NCI-H2081 treated with DMSO at 0.1 percent for 48 hours (cell line): ENCODE measurements at places on chromosomes 11 and 22.

- no peak for DNase-seq
Observed at GRCh38 chr11:28820296-28820989, 712.3 kb downstream of the METTL15 start.

DNA sequence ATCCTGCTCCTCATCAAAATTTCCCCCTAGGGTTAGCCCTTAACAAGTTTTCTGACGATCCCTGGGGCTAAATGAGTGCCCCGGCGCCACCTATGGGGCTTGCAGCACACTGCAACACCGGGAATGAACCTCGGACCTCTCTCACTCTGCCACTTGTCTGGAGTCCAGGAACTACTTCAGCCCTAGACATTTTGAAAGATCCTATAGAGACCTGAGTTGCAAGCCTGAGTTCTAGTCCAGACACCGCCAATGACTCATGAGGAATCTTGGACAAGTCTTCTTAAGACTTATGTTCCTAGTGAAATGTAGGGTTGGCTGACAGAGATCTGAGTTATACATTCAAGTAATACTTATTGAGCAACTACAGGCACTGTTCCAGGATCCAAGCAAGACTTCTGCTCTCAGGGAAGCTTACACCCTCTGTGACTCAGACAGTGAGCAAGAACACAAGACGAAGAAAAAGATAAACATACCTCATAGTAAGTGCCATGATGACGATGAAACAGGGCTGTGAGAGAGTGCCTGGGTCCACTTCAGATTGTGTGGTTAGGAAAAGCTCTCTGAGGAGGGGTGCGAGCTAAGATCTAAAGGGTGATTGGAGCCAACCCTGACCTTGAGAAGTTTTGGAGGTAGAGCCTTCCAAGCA, 10.2 kb upstream of the STK33 start:
- DNase-seq, result no peak

DNA sequence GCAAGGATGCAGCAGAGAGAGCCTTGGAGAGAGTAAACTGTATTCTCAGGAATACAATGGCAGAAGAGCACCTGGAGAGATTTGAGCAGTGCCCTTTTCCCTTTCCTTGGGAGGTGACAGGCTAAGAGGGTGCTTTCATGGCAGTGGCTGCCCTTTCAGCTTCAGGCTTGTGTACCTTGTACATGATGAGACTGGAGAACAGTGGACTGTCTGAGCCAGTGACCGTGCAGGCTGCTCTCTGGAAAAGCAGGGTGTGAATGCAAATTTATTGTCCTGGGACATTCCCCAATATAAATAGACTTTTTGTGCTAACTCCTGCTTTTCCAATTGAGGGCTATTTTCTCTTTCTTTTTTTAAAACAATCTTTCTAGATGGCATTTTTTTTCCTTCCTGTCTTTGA, 99.3 kb downstream of the TRIM44 start:
- no peak for DNase-seq

- no peak for DNase-seq
Observed at GRCh38 chr22:44611880-44612496, 90.0 kb upstream of the PRR5 start.

- DNase-seq, result no peak
Observed at GRCh38 chr22:38788021-38788816, 5.7 kb downstream of the DNAL4 start.

- DNase-seq, result no peak
Observed at GRCh38 chr11:17531636-17532113, 12.5 kb downstream of the USH1C start.

DNA sequence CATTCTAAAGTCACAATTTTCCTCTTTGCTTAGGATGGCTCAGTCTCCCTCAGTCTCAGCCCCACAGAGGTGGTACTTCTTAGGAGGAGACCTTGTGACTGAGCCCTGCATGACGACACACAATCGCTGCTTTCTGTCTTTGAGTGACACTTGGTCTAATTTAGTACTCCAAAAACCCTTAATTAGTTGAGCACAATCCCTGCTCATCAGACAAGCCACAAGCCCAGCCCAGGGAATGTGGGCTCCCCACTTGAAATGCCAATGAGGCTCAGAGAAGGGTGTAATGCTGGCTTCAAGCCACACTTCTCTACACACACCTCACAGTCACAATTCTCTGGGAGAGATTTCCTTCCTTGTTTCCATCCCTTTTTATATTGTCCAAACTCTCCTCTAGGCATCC, 101.8 kb downstream of the FEZ1 start:
- no peak for DNase-seq

DNA sequence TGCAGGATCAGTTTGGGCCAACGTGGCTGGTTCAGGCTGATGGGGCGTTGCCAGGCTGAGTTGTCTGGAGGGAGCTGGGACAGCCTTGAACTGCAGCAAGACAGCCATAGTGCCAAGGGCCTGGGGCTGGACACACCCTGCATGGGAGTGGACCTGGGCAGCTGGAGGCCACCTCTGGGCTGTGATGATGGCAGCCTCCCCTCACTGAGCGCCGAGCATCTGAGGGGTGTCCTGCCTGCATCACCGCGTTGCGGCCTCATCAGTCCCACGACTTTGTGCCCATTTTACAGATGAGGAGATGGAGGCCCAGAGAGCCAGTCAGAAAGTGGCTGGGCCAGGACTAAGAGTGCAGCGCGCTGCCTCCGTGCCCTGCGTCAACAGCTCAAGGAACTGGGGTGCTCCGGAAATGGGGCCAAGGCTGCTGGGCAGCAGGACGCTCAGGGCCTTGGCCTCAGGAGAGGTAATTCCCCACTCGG, 590 bp upstream of the TSPO start:
- no peak for DNase-seq

DNA sequence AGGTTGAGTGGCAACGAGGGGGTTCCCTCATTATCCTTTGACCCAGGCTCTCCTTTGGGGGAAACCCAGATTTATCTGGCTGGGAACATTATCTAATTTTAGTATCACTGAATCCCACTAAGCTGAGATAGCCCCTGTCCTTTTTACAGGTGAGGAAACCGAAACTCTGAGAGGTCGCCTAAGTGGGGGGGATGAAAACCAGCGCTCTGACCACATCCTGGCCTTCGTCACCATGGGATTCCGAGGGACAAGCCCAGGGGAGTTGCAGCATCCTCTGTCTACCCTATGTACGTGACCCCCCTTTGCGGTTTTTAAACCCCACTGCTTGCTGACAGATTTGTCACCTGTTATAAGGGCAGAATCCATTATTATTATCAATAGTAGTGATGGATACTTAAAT, 61.0 kb downstream of the ISX start:
- no peak for DNase-seq

- DNase-seq, result no peak
Observed at GRCh38 chr11:73983741-73984538, 1.3 kb upstream of the UCP2 start.

DNA sequence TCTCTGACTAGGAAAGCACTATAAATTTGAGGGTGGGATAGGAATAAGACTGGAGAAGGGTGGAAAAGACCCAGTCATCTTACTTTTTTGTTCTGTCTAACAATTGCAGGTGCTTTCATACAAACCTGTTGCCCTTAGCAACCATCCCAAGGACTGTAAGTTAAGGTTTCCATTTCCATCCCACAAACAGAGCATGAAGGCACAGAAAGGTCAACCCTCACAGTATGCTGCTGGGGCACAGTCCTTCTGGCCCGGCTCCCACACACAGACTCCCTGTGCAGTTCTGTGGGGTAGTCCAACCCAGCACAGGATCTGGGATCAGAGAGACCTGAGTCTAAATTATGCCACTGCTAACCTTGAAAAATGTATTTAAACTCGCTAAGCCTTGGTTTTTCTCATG, 38.4 kb upstream of the ETS1 start:
- no peak for DNase-seq

- no peak for DNase-seq
Observed at GRCh38 chr11:120021978-120022377, 115.9 kb downstream of the TRIM29 start.

DNA sequence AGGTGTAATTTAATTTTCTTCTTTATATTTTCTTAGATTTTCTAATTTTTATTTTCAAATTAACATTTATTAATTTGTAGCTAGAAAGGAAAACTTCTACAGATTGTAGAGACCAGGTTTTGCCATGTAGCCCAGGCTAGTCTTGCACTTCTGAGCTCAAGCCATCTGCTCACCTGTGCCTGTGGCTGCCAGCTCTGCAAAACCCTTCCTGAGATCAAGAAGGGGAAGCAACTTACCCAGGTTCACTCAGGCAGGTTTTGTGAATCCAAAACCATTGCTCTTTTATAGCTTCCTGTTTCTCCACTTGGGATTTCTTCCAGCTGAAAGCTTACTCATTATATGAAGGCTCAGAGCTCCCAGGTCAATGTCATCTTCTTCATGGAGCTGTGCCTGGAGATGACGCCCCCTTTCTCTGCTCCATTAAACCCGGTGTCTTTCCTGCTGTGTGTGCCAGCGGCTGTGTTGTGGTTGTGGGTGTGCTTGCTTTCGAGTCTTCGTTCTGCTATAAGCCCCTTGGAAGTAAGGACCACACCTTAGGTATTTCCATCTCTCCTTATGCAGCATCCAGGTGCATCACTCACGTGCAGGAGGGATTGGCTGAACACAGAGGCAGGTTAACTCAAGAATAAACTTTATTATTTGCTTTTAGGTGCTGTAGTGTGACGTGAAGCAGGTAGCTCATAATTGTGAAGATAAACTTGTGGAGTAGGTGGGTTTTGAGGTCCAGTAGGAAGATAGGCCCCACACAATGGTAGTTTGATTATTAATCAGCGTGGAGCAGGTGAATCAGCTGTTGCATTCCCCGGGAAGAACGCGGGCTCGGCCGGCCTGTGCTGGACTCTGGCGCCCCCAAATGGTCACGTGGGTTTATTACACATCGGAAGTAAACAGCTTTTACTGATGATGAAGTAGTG, 42.2 kb upstream of the INCENP start:
- DNase-seq, result peak; percentile 22

DNA sequence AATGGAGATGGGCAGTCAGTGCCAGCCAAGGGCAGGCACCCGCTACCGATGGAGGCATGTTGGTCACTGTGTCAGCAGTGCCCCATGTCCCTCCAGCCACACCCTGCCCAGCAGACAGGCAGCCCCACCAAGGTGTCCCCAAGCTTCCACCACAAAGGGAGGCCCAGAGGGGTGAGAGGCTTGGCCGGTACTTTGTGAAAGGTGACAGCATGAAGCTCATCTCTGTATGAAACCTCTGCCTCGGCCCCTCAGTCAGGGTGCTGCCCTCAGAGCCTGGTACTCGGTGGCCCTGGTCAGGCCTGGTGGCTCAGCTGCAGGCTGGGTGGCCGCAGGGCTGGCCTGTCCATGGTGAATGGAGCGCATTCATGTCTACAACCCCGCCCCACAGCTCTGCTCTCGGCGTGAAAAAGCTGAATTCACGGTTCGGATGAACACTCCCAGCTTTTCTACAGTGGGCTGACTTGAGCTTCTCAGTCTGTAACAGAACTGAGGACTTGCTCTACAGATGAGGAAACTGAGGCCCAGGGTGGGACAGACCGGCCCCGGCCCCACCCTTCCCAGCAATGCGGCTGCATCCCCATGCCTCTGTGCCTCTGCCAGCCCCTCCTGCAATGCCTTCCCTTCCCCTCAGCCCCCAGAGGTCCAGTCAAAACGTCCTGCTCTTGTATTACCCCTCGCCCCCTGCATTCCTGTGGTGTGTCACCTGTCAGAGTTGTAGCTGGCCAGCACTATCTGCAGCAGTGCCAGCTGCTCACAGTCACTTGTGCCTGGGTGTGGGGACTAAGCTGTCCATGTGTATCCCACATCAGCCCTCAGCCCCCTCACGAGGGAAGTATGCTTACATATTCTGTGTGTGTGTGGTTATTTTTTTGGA, 27.7 kb downstream of the RSPH14 start:
- DNase-seq, result no peak

- no peak for DNase-seq
Observed at GRCh38 chr11:118911113-118911879, 14.4 kb downstream of the BCL9L start.

DNA sequence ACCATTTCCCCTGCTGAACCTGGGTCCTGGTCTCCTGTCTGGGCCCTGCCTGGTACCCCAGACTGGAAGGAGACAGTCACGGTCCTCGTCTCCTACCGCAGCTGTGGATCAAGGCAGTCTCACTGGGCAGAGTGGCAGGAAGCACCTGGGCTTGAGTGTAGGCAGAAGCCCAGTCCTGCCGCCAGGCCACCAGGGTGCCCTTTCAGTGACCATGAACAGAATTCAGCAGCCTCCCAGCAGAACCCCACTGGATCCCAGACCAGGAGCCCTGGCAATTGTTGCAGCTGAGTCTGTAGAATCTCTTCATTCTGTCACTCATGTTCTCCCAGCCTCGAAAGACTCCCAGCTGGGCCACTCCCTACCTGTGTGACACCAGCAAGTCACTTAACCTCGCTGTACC, 25.5 kb upstream of the CREB3L1 start:
- DNase-seq, result no peak

DNA sequence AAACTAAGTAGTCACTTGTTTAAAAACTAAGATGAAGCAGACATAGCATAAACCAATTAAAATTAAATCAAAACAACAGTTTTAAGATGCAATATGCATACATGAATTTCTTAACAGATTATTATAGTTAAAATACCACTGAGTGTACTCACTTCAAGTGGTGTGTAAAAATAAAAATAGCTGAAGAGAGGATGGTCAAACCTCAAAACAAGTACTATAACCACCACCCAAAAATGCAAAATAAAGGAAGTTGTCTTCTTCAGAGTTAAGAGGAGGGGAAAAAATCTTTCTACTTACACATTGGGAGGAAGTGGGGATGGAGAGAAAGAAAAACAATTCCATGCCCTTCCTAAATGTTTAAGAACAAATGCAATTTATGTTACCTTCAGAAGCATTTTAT, 31.9 kb downstream of the RRAS2 start:
- no peak for DNase-seq

- DNase-seq, result no peak
Observed at GRCh38 chr22:39931251-39931650, 28.9 kb upstream of the TMA7B start.

- DNase-seq, result no peak
Observed at GRCh38 chr11:304915-305843, 2.4 kb upstream of the IFITM2 start.

GRCh38 chr11:32172848-32173834, 82.3 kb downstream of the RCN1 start:
- no peak for DNase-seq

GRCh38 chr22:50012211-50013181, at the start of gene IL17REL:
TSS of gene IL17REL (minus strand) at chr22:50012765. CDS start at chr22:50012646, 119 bp downstream.
- DNase-seq, result no peak

DNA sequence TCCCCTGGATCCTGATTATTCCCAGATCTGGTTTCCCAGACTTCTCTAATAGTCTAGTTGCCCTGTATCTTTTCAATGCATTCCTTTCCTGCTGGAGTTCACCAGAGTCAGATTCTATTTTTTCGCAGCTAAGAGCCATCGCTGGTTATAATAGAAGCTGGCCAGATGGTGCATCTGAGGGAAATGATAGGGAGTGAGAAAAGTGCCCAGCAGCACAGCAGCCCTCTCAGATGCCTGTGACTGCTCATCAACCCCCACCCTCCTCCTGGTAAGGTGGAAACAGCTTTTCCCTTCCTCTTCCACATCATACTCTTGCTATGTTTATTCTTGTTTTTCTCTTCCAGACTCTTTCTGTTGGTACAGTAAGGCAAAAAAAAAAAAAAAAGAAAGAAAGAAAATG, 12.8 kb downstream of the OR8A1 start:
- DNase-seq, result no peak

DNA sequence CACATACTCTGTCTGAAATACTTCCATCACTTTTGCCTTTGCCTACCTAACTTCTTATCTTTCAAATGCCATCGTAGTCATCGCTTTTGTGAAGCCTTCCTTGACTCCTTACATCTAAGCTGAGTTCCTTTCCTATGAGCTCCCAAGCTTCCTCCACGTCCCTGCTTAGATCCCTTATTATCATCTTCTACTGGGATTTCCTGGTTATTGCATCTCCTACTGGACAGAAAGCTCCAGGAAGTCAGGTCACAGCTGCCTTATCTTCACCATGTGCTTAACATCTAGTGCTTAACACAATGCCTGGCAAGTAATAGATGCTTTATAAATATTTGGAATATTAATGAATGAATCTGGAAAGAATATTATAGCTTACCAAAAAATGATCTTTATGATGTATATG, 5.9 kb downstream of the YPEL4 start:
- no peak for DNase-seq
